ENCODE measurements at places on chromosomes 13 and 19. TPM values are rescaled to one million over a fixed set of nuclear protein-coding genes. Genes with fewer than 3 reads are reported as not detected.

DNA sequence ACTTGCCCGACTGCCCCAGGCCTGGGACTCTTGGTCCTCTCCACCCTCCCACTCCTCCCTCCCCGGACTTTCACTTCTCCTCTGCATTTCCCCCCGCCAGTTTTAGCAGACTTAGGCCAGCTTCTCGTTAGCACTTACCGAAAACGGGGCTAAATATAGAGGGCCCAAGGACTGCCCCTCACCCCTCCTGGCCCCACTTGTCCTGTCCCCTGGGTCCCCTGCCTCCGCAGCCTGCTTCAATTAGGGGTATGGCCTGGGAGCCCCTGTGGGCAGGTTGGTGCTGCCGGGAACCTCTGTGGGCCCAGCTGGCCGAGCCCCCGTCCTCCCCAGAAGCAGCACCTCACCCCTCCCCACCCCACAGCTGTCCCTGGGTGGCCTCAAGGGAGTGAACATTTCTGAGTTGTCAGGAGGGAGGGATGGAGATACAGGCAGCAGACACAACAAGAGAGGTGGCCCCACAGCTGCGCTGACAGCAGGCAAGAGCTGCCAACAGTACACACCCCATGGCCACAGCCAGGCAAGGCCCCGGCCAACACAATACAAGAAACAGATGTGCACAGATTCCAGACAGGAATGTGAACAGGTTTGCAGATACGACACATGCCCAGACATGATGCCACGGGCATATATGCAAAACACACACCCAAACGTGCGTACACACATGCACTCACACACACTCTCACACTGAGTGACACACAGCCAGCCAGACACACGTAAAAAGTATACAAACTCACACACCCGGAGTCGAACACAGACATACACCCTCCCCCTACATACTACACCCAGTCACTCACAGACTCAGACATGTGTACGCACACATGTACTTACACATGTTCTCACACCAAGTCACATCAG is 2.6 kb downstream of the POU2F2 start:
- DNase-seq, result no peak

FBXL12 gene
- total RNA-seq, result 23.3 TPM

UGGT2 gene
- 0.56 TPM for total RNA-seq

NDUFB7 gene
- total RNA-seq, result 129 TPM

Measured in activated CD4-positive, alpha-beta T cell treated with anti-CD3 and anti-CD28 coated beads, Interleukin-2, amount 10 ng/mL, durations not matched to agents 24 days and 14 days (primary cell).